ENCODE measurements at places on chromosomes 12 and 14.

DNA sequence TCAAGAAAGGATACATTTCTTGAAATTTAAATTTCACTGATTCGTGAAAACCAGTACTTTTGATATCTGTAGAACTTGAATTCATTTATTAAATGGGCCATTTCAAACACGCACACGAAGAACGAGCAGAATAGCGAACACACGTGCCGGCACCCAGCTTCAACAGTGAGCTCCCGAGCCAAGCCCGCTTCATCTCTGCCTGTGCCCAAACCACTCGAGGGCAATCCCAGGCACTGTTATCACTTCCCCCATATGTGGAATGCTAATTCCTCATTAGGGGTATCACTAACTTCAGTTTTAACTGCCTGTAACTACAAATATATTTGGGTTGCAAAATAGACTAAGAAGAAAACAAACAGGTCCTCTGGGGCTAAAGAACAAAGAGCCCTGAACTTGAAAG is 48.0 kb downstream of the AMN start:
- DNase-seq = no peak

GRCh38 chr12:18476861-18477260 is 215.5 kb downstream of the PIK3C2G start:
- DNase-seq = peak; percentile 34

DNA sequence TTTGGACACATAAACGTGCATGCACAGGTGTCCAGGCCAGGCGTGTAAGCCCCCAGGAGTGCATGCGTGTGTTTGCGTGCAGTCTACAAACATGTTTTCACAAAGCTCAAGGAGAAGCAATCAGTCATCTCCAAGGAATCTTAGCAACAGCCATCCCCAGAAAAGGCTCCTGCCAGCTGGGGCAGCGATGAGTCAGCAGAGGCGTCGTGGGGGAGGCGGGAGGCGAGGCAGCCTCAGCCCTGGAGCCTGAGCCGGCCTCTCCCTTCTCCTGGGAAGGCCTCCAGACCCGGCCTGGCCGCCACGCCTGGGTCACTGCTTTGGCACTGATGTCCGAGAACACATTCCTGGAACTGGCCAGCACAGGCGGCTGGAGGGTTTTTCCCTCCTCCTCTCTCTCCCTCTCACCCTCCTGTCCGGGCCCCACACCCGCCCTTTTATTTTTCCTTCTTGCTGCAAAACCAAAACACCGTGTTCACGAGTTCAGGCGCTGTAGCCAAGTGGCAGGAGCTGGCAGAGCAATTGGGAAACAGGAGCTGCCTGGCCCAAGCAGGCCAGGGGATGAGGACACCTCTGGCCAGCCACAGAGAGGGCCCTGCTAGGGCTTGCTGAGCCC is 92.7 kb downstream of the LRRC74A start:
- DNase-seq = peak; percentile 76

GRCh38 chr12:121697093-121697698 is 15.4 kb upstream of the TMEM120B start:
- peak; percentile 76 for DNase-seq

DNA sequence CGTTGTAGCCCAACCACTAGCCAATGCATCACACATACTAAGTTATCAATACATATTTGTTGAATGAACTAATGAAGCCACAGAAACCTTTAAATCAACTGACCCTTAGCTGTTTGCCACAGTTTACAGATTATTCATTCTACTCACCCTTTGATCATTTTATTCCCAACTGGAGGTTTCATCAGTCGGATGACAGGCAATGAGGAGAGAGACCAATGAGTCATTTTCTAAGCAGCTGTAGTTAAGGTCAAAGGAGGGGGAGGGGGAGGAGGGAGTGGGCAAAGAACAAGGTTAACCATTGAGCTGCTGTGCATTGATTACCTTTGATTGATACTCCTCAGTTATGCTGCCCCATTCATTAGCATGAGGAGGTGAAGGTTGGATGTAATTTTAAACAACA is 469.5 kb downstream of the VRK1 start:
- no peak for DNase-seq

DNA sequence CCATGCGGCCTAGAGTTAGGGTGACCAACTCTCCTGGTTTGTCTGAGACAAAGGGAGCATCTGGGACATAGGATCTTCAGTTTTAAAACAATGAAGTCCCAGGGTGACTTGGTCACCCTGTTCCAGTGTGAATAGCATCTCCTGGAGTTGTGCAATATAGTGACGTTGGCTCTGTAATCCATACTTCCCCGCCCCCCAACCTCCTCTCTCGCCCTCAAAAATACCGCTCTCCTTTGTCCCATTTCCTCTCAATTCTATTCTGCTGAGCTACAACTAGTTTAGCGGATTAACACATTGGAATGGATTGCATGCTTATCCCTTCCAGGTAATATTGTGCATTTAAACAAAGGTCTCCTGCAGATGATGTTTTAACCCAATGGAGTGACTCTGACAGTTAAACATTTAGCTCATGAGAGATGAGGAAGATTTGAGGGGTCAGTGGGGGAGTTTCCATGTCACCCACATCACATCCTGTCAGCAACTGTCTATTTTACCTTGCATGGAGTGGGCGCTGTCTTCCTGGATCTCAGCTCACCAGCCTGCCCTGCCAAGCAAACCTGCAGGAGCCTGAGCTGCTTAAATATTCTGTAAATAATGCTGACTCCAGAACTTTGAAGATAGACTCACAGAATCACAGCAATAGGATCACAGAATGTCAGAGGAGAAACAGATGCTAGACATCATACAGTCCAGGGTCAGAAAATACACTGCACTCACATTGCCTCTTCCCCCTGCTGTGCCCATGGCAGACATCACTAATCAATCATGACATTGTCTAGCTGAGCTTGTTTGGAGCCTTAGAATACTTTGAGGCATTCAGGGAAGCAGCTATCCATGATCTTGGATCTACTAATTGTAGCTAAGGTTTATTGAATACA is 43.0 kb downstream of the MAP1LC3B2 start:
- no peak for DNase-seq

GRCh38 chr14:75667099-75667765 is 6.2 kb downstream of the TTLL5 start:
- no peak for DNase-seq

- DNase-seq = no peak
Measured at GRCh38 chr12:25189656-25190055, 5.3 kb downstream of the DNAI7 start.

DNA sequence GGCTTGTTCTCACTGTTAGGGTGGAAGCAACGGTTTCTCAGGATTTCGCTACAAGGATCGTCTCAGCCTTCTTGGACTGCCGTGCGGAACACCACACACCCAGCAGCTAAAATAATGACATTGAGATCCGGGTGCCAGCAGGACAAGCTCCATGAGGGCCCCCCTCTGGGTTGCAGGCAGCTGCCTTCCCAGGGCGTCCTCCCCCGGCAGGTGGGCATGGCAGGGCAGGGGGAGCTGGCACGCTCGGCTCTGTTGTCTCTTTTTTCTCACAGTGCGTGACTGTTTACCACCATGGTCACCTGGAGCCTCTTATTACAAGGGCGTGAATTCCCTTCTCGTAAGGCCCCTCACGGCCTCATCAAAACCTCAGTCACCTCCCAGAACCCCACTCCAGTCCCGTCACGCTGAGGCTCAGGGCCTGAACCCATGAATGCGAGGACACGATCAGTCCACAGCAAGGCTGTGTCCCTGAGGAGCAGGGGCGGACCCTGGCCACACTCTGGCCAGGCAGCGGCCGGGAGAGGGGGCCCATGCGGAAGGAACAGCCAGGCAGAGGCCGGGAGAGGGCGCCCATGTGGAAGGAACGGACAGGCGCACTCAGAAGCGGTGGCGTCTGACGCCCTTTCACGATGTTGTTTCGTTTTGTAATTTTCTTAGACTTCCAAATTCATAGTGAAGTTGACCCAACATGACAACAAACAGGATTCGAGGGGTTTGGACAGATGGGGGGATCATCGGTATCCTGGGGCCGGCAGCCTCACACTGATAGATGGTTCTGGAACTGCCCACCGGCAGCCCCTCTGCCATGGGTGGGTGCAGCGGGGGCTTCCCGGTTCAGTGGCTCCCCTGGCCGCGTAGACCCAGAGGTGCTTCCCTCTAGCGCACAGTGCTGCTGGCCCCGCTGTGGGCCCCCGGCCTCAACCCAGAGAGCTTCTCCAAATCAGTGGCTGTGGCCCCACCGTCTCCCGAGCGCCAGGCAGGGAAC is 10.0 kb downstream of the LRCOL1 start:
- peak; percentile 89 for DNase-seq

DNA sequence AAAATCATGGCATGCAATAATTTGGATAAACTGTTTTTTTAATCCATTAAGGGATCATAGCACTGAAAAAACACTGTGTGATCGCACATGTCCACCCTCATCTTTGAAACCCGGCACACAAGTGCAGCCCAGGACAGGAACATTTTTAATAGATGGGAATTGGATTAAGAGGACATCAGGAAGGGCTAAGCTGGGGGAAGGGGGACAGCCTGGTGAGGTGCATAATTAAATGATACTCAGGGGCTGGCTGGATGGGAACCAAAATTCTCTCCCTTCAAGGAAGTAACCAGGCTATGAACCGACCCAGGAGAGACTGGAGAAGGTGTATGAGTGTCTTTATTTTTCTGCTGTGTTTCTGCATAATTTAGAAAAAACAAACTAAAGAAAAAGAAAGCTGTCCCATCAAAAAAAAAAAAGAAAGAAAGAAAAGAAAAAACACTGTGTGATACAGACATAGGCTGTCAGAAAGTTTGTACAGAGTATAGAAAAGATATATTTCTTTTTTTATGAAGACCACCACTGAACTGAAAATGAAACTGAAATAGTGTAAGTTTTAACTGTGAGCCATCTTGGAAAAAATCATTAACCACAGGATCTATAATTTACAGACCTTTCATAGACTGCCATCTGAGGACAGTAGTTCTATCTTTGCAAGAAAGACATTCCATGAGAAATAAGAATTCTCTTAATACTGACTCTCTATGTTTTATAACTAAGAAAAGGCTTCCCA is 75.1 kb upstream of the SLC38A4 start:
- no peak for DNase-seq

DNA sequence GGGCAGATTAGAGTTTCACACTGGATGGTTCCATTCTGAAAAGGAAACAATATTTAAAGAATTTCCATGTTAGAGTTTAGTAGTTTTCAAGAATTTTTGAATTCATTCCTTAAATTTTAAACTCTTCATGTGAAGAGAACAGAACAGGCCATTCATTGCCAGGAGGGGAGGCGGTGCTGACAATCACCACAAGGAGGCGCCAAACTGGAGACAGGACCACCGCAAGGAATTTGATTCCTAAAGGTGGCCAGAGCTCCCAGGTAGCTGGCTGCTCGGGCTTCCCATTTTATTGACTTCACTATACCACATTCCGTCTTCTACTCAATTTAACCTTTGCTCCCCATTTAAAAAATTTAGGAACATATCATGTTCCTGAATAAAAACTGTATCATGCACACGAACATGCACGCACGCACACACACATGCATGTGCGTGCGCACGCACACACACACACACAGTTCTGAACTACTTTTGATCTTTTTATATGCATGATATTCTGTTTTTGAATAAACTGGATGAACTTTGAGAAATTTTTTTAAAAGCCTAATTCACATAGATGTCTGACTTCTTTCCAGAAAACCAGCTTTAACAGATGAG is 101.2 kb downstream of the NELL2 start:
- peak; percentile 68 for DNase-seq

- no peak for DNase-seq
Measured at GRCh38 chr14:32304296-32304695, 24.8 kb upstream of the AKAP6 start.

All from neural progenitor cell (in vitro differentiated cells).